ENCODE measurements at places on chromosomes 6 and 20. TPM values are rescaled to one million over a fixed set of nuclear protein-coding genes. Genes with fewer than 3 reads are reported as not detected.

ACTL10 gene
- 1.0 TPM for total RNA-seq

MUC21 gene
- not detected for total RNA-seq

MTO1 gene
- 27.2 TPM for total RNA-seq

PDE10A gene
- total RNA-seq: not detected

ATG5 gene
- total RNA-seq: 39.8 TPM

COL20A1 gene
- 0.15 TPM for total RNA-seq

SLC17A2 gene
- total RNA-seq: not detected

PIGU gene
- 25.0 TPM for total RNA-seq

GLP1R gene
- total RNA-seq: not detected

HLA-DQB2 gene
- total RNA-seq: not detected

RGS17 gene
- 0.70 TPM for total RNA-seq

TREML2 gene
- total RNA-seq: not detected

RPS21 gene
- total RNA-seq: 2,188 TPM

TMEM244 gene
- not detected for total RNA-seq

PSORS1C2 gene
- total RNA-seq: not detected

L3MBTL1 gene
- 34.9 TPM for total RNA-seq

COL21A1 gene
- total RNA-seq: not detected

ZSCAN23 gene
- 12.0 TPM for total RNA-seq

CGA gene
- total RNA-seq: not detected

GCNT2 gene
- total RNA-seq: 35.7 TPM

EPPIN gene
- total RNA-seq: not detected

PRR18 gene
- not detected for total RNA-seq

PXMP4 gene
- 12.2 TPM for total RNA-seq

CLPSL1 gene
- not detected for total RNA-seq

SIRPD gene
- total RNA-seq: 0.37 TPM

HNF4A gene
- total RNA-seq: 0.58 TPM

C2 gene
- total RNA-seq: 2.4 TPM

GMPR gene
- 2.0 TPM for total RNA-seq

SIRPB2 gene
- total RNA-seq: 4.5 TPM

UNC5CL gene
- total RNA-seq: 1.7 TPM

ADGRF5 gene
- total RNA-seq: 40.0 TPM

COMMD7 gene
- 42.3 TPM for total RNA-seq

BTN1A1 gene
- not detected for total RNA-seq

SSTR4 gene
- not detected for total RNA-seq

HAO1 gene
- not detected for total RNA-seq

NCOA7 gene
- 51.0 TPM for total RNA-seq

HDGFL1 gene
- not detected for total RNA-seq

CHRNA4 gene
- total RNA-seq: not detected

SNAP25 gene
- total RNA-seq: not detected

FAM209B gene
- not detected for total RNA-seq

BPIFB4 gene
- total RNA-seq: not detected

DOK5 gene
- not detected for total RNA-seq

MLN gene
- not detected for total RNA-seq

TFAP2C gene
- total RNA-seq: 34.8 TPM

PRKN gene
- total RNA-seq: not detected

HLA-G gene
- 0.38 TPM for total RNA-seq

Data from PC-9 (cell line).